ENCODE measurements at places on chromosomes 3 and 15.
A peak's percentile ranks its signal among the peaks of the same experiment; 100 is the strongest.

DNA sequence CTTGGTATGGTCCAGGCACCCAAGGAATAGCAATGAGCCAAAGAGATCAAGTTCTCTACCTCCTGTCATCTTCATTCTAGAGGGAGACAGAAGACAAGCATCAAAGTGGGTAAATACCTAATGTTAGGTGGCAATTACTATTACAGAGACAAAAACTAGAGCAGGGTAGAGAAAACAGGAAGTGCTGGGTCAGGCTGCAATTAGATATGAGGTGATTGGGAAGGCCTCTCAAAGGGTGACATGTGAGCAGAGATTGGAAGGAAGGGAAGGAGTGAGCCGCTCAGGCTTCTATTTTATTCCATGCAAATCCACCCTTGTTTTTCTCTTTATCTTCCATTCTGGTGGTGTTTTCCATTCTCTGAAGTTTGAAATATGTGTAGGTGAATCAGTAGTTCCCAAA is 37.4 kb downstream of the EBLN2 start:
- DNase-seq, result no peak

DNA sequence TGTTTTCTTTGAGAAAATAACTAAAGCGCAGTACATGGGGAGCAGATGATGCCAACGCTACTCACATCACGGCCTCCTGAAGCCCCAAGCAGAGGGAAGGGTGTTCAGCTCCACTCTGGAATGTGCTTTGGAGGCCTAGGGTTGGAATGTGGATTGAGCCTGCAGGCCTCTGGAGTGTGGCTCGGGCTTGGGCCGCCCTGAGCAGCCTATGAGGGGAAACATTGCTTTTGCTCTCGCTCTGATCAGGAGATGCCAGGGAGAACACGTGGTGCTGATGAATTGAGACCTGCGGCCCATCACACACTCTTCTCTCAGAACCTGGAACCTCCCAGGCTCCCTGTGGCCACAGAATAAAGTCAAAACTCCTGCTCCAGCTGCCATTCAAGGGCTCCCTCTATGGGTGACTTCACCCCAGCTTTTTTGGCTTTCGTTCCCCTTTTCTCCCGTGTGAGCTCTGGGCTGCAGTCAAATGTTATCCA is 23.3 kb downstream of the CCDC13 start:
- peak; percentile 28 for DNase-seq

DNA sequence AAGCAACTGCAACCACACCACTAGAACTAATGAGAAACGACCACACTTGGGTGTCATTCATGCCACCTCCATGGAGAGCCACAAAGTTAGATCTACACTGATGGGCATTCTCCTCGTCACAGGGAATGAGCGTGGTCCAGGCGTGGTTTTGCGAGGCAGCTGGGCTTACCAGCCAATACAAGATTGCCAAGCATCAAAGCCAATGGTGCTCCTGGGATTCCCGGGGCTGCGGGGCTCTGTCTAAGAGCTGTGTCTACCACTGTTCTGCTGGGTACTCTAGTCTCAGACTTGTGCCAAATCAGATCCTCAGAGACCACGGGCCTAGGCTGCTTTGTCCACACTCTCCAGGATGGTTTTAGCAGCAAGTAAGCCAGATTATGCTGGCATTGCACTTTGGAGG is 43.8 kb downstream of the RAB6B start:
- DNase-seq, result no peak

- DNase-seq, result no peak
Observed at GRCh38 chr15:65641768-65642475, 20.2 kb downstream of the SLC24A1 start.

GRCh38 chr3:191119415-191120295 is 79.4 kb upstream of the OSTN start:
- no peak for DNase-seq

GRCh38 chr3:149541091-149541491 is 66.6 kb downstream of the TM4SF4 start:
- DNase-seq, result peak; percentile 32

DNA sequence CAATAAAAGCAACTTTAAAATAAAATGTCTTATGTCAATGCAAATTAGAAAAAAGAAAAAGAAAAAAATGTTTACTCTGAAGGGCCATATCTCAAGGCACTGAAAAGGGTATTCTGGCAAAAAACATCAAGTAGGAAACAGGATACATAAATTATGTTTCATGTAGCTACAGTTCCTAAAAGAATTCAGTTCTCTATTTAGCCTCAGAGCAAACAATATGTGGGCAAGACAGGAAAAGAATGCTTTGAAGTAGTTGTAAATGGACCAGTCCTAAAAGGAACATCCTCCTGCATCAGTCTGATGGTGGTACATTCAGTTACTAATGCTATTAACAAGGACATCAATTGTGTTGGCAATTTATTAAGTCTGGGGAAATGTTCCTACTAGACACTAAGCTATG is 8.1 kb downstream of the COMMD2 start:
- no peak for DNase-seq

- no peak for DNase-seq
Observed at GRCh38 chr3:182925944-182926337, 54.4 kb downstream of the DCUN1D1 start.

DNA sequence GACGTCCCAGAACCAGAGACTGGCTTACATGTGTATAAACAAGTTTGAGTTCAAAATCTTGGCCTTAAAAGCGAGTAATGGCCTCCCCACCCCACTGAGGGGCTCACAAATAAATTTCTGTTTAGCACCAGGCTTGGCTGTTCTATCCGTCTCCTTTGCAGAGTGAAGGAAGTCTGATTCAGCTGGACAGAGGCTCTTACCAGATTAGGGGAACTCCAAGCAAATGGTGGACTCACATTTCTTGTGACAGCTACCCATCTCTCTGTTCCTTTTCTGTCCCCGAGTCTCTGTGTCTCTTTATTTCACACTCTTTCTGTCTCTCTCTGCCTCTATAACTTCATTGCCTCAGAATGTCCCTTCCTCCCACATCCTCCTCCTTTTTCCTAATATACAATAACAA is 62.7 kb downstream of the DGKG start:
- no peak for DNase-seq

GRCh38 chr15:89419370-89419984 is 76.9 kb downstream of the RHCG start:
- DNase-seq, result peak; percentile 48

- DNase-seq, result no peak
Observed at GRCh38 chr15:77624868-77625267, 7.8 kb downstream of the LINGO1 start.

- no peak for DNase-seq
Observed at GRCh38 chr3:144894576-144894975, 923.0 kb downstream of the DIPK2A start.

- DNase-seq, result no peak
Observed at GRCh38 chr3:32278714-32279113, 40.2 kb downstream of the CMTM8 start.

DNA sequence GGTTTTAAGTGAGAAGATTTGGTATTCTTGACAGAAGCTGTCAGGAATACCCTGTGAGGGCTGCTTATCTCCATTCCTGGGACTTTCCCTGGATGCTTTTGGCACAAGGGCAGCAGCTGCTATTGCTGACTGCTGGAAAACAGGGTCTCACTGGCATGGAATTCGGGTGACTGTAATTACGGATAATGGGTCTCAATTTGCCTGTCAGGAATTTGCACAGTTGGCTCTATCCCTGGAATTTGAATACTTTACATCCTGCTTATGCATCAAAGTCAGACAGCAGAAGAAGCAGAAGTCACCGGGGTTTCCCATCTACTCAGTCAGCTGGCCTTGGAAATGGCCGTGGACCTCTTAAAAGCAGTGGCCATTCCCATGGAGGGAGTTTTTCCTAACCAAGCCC is 25.9 kb upstream of the AKAP13 start:
- DNase-seq, result no peak

- no peak for DNase-seq
Observed at GRCh38 chr15:40990789-40991188, 37.5 kb downstream of the CHAC1 start.

DNA sequence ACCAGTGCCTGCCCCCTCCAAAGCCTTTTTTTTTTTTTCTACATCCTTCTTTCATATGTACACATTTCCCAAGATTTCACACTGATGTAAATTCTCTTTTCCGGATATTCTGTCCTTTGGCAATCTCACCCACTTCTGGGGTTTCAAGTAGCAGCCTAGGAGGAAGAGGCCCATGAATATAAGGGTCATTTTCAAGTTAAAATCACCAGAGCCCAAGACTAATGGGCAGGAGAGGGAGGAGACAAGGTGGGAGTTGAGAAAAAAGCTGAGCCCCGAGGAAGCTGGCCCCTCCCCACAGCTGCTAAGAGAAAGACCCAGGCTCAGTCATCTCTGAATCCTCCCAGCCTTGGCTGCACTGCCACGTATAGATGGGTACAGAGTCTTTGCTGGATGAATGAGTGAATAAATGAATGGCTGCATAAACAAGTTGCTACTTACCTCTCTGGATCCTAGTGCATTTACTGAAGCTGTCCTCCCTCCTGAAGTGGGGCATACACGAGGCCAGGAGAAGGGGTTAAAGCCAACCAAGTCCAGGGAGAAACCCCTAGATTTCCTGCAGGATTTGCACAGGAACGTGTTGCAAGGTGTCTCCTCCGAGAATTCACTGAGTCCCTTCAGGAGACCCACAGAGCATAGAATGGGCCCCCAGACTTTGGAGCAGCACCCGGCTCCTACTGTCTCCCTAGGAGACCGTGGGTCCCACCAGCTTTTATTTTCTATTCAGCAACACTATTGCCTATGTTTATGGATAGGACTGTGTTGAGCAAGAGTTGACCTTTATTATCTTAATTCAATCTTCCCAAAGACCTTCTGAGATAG is 100.8 kb upstream of the LIPC start:
- no peak for DNase-seq

DNA sequence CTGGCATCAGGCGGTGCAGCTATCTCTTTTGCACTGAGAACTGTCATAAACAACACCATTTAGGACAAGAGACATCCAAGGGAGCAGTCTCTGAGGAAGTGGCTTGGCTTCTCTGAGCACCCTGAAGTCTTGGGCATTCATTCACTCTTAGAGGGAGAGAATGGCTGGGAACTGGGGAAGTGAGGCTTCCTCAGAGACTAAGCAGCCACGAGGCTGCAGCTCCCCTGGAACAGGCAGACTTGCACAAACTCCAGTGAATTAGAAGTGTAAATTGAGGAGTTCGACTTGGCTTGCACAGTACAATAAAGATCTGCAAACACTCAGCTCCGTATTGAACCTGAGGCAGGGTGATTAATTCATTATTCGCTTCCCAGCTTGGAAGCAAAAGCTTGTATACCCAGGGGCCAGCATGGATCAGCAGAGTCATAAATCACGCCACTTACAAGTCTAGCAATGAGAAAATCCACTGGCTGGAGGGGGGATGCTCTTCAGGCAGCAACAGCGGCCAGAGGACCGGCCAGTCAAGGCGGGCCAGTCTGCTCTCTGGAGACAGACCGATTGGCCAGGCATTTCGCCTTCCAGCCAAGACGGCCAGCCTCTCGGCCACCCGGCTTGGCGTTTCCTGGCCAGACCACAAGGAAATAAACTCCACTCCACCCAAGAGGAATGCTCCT is 118.8 kb upstream of the ADPGK start:
- DNase-seq, result no peak

DNA sequence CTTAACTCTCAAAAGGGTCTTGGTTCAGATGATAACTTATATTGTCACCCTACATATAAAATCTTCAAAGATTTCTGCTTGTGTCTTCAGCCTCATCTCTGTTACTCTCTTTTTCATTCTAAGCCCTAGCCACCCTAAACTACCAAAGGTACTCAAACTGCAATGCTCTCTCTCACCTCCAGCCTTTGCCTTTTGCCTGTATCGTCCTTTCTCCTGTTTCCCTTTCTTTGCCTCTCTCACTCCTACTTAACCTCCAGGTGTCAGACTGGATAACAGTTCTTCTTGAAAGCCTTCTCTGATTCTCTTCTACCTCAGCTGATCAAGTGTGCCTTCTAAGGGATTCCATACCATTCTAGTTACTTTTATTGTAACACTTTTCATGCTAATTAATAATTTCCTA is 149.8 kb downstream of the SERPINI1 start:
- no peak for DNase-seq

DNA sequence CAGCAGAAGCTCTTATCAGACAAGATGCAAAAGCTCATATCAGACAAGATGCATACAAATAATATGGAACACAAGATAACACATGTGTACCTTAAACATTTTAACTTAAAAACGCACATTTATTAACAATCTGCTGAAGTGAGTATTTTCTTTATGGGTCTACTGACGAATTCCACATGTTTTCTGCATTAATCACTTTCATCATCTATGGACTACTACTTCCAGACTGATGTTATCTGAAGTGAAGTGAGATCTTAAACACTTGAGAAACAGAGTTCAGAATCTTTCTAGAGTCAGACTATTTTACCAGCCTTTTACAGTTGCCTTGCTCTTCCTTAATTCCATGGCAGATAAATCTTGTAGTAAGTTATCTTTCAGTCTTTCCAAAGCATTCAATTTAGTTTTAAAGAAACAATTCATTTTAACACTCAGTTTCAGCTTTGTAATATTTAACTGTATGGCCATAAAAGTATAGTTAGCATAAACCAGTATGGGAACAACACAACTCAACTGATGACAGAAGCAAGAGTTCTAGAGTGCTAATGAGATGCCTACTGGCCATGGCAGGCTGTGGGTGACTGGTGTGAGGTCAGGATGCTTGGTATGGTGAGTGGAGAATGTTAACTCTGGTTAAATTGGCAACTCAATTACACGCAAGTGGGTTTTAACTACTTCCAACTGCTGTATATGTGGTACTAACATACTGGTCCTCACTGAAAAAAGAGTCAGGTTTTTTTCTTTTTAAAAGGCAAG is 9.8 kb downstream of the CMTM6 start:
- DNase-seq, result no peak

DNA sequence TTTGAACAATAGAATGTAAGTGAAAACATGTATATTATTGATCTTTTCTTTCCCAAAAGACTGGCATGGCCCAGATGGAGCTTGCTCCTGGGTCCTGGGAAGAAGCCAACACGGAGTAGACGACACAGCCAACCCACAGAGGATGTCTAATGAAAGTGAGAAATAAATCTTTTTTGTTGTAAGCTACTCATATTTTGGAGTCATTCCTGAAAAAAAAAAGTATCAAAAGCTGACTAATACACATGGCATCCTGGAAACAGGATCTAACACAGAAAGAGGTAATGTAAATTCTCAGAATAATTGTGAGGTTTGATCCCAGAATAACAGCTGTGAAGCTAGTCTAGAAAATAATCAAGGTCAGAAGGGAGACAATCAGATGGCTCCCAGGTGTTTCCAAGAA is 12.6 kb upstream of the FRMD5 start:
- no peak for DNase-seq

GRCh38 chr3:140541975-140542653 is 135.8 kb upstream of the TRIM42 start:
- no peak for DNase-seq

DNA sequence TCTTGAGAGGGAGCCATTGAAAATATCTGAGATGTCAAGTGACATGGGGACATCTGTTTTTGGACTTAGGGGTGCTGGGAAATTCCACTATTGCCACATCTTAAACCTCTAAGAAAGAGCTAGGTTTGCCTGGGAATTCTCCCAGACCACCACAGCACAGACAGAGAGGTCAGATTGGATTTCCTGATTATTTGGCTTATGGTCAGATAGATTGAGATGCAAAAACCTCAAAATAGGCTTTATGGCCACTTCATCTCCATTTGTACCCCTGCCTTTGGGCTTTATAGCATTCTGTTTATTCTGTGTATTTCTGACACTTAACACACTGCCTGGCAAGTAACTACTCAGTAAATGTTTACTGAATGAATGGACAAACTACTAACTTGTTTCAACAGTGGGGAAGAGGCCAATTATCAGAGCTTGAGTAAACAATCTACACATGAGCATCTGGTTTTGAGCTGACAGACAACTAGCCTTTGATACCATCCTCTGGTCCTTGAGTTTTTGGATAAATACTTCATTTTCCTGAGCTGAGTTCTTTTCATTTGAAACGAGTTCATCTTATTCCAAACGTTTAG is 81.8 kb downstream of the TP63 start:
- no peak for DNase-seq
